ENCODE measurements at places on chromosomes 7 and 10. TPM values are rescaled to one million over a fixed set of nuclear protein-coding genes. Genes with fewer than 3 reads are reported as not detected.
A peak's percentile ranks its signal among the peaks of the same experiment; 100 is the strongest.

GRCh38 chr7:50657341-50657873 is 92.2 kb upstream of the DDC start:
- H3K4me3 ChIP-seq, result no peak overlapping the region
- H3K4me1 ChIP-seq, result no peaks in the 10 kb centered on the region
- H3K36me3 ChIP-seq, result no peaks in the 10 kb centered on the region

GRCh38 chr7:35003679-35004303 is 33.5 kb downstream of the DPY19L1 start:
- DNase-seq, result no peak
- peak overlapping the region; percentile 70 for H3K27ac ChIP-seq
- peaks cover 6% of the 10 kb centered on the region for H3K4me1 ChIP-seq
- no peaks in the 10 kb centered on the region for H3K27me3 ChIP-seq

DNA sequence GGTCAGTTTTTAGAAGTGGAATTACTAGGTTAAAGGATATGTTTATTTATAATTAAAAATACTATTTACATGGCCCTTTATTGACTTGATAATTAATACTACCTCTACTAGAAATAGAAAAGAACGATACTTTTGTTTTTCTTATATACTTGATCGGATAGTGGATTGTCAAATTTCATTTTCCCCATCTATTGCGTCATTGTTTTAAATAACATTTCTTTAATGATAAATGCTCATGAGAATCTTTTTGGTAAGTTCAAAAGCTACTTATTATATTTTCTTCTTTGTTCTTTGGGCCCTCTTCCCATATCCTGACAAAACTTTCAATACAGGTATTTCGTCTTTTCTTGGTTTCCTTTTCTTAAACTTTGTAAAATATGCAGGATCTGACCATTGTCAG is 392.4 kb downstream of the PHF14 start:
- H3K4me1 ChIP-seq, result peaks cover 15% of the 10 kb centered on the region
- H3K27me3 ChIP-seq, result no peaks in the 10 kb centered on the region
- no peak for DNase-seq
- H3K4me3 ChIP-seq, result no peak overlapping the region

GRCh38 chr10:13396369-13396768 is 48.3 kb upstream of the SEPHS1 start:
- no peak for DNase-seq
- H3K27me3 ChIP-seq, result peaks cover 7% of the 10 kb centered on the region
- no peaks in the 10 kb centered on the region for H3K4me1 ChIP-seq
- no peak overlapping the region for H3K4me3 ChIP-seq
- H3K27ac ChIP-seq, result no peak overlapping the region

DNA sequence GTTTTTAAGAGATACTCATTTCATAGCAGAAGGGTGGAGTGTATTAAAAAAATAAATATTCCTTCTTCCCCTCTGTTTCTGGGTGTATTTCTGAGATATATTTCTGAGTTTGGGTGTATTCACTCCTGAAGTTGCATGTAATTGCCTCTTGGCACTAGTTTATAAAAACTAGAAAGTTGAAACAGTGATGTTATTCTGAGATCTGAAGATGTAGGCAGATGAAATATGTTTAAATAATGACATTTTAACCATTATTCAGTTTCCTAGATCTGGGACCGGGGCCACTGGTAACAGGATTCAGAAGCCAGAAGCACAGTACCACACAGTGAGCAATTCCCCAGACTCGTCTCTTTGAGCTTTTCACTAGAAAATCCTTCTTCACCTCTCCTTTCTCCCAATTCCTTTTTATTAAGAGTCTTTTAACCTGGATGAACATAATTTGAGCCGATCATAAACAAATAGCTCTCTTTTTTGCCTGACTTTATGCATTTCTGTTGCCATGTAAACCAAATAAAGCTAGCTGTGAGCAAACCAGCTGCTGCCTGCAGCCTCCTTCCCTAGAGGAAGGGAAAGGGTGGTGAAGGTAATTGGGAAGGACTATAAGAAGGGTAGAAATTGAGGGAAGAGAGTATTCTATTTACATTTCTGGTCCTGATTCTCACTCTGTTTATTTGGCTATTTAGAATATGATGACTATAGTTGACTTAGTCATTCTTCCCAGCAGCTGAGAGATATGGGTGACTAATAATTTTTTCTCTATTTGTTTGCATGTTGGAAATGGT is 101.8 kb upstream of the STRIP2 start:
- H3K4me1 ChIP-seq, result no peaks in the 10 kb centered on the region
- H3K36me3 ChIP-seq, result no peaks in the 10 kb centered on the region
- H3K27ac ChIP-seq, result peak overlapping the region; percentile 80

Gene AUTS2
- polyA plus RNA-seq, result 7.8 TPM

GRCh38 chr7:116968631-116969030 is 15.3 kb downstream of the ST7 start:
- no peak overlapping the region for H3K27ac ChIP-seq
- H3K4me3 ChIP-seq, result no peak overlapping the region
- H3K27me3 ChIP-seq, result no peaks in the 10 kb centered on the region
- H3K4me1 ChIP-seq, result peaks cover 6% of the 10 kb centered on the region

Gene AOAH
- not detected for polyA plus RNA-seq

GRCh38 chr7:145644426-145645134 is 472.0 kb upstream of the CNTNAP2 start:
- H3K4me1 ChIP-seq, result no peaks in the 10 kb centered on the region
- no peaks in the 10 kb centered on the region for H3K27me3 ChIP-seq
- H3K4me3 ChIP-seq, result no peak overlapping the region
- no peak for DNase-seq

Gene SEC31B
- polyA plus RNA-seq, result 8.8 TPM

Measured in SK-N-SH (cell line).